ENCODE measurements at places on chromosomes 11 and 22.

DNA sequence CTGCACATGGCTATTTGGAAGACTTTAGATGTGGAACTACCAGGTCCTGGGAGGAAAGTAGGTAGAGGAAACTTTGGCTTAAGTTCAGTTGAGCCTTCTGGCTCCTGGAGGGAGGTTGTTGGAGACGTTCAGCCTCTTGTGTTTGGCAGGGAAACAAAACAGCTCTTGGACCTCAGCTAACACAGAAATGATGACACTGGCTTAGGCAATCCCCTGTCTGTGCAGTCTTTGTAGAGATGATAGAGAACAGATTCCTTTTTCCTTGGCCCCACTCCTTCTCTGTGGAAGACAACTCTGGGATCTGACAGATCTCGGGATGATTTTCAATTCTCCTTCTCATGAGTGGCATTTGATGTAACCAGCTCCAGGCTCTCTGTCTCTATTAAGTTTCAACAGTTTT is 428.5 kb downstream of the TMEM135 start:
- no peak for DNase-seq

GRCh38 chr22:44659140-44659539 is 42.9 kb upstream of the PRR5 start:
- peak; percentile 51 for DNase-seq

GRCh38 chr11:3853899-3854659 is 1.4 kb upstream of the STIM1 start:
- DNase-seq = no peak

DNA sequence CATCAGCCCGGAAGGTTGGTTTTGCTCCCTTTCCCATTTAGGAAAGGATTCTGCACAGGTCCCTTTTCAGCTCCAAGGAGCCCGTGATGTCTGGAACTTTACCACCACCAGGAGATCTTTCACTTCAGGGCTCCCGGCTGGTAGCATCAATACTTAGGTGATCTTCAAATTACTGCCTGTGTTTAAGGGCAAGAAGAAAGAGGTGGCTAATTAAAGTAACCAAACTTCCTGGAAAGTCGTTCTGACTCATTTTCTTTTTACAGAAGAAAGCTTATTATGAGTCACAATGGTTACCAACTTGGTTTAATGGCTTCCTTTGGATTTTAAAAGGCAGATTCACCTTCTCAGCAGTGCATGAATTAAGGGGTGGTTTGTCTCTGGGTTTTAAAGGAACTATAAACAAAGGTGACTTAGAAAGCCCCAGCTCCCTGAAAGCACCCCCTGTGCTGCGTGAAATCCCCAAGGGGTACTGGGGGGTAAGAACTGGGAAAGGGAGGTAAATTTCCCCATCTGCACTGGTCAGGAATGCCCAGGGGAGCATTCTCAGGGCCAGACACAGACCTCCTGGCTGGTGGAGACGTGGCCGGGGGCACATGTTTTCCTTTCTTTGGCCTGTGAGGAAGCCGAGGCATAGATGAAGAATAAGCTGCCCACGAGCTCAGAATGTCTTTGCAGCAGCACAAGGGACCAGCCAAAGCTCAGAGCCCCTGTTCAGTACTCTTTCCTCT is 8.8 kb downstream of the POU2F3 start:
- DNase-seq = no peak

DNA sequence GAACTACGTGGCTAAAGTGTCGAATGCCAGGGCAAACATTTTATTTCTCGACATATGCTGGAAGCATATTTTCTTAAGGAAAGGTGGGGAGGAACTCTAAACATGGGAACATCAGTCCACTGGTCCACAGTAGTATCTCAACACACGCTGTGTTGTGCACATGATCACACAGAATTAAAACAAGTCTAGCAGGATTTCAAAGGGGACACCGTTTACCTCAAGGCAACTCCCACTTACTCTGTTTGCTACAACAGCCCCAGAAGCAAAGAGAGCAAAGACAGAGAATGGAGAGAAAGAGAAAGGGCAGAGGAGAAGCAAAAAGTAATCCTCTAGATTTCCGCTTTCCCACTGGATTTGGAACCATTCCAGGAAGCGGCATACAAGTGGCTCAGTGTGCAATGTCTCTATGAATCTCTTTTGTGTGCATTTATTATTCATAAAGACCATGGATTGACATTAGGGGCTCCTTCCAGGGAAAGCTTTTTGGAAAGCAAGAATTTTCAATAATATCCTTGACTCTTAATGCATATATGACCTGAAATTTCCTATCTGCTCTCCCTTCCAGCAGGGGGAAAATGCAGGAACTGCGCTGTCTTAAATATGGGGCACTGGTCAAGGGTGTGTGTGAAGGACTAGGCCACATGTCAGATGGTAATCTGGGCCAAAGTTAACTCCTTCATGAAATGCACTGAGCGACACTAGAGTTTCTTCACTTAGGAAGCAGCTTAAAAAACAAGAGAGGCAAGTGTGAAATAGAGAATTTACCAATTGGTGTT is 34.8 kb upstream of the CCDC34 start:
- DNase-seq = no peak

GRCh38 chr11:101885631-101886030 is 29.2 kb upstream of the CEP126 start:
- DNase-seq = no peak

DNA sequence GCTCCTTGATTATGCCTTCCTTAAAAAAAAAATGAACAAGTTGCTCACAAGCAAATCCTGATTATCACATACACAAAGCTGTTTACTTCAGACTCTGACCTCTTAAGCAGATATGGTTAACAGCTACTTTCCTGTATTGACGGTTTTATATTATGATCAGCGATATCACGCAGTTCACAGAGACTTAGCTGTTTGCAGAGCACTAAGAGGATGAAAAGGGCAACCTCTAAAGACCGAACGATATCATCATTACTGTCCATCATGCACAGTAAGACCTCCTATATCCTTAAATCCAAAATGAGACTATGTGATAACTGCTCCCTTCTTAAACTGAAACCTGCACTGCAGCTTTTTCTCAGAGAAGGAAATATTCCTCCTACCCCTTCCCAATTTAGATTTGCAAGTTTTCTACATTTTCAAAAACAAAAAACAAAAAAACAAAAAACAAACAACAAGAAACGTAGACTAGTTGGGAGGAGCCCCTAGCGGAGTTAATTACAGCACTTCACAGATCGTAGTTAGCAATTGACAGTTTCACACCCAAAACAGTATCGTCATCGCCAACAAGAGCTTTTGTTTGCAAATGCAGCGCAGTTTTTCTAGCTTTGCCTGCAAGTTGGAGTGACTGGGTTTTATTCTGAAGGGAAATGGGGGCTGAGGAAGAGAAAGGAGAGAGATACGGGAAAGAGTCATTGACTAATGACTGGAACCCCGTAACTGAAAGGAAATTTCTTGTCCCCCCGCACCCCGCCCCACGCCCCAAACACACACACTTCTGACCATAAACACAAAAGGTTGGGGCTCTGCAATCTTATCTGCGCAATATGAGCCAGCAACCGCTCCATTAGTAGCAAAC is 1.2 kb downstream of the DDX6 start:
- peak; percentile 76 for DNase-seq

- no peak for DNase-seq
Measured at GRCh38 chr22:39729141-39729934, 158.8 kb downstream of the CACNA1I start.

DNA sequence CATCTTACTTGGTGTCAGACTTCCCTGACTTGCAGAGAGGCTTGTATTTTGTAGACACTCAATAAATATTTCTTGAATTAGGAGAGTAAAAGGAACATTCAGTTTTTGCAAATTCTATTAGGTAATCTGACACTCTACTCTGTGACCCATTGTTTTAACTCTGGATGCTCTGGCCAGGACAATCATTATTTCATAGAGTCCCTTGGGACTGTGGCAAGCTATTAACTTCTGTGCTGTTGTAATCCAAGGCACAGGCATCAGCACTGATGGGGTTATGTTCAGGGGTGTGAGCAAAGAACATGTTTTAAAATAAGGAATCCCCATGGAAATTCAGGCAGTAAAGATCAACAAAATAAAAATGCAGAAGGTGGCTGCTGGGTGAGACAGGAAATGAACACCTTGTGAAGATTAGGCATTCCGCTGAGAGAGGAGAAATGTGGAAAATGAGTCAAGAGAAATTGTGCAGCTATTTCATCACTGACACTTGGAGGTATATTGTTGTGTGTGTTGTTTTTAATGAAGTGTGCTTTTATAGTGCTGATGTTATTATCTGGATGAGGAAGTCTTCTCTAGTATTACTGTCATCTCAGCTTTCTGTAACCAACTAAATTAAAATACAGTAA is 175.2 kb downstream of the WNT11 start:
- no peak for DNase-seq

DNA sequence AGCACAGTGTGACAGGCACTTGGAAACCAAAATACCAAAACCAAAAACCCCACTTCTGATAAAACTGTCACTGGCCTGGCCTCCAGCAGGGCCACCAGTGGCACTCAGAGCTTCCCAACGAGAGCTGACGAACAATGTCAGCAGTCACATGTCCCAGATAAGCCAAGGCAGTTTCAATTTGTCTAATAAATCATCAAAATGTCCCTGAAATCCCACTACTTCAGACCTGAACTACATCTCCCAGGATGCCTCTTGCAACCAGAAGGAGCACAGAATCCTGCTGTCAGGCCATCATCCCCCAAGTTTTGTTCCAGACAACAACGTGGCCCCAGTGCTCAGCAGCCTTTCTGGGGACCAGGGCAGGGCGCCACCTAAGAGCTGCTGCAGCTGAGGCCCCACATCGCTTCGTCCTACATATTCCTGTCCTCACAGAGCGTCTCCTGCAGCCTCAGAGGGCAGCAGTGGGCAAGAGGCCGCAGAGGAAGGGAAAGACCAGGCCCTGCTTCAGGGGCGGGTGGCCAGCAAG is 25.1 kb downstream of the LRFN4 start:
- DNase-seq = peak; percentile 51

GRCh38 chr11:31973172-31973571 is 117.7 kb upstream of the RCN1 start:
- DNase-seq = no peak

GRCh38 chr22:43537019-43537585 is 125.3 kb downstream of the MPPED1 start:
- no peak for DNase-seq

DNA sequence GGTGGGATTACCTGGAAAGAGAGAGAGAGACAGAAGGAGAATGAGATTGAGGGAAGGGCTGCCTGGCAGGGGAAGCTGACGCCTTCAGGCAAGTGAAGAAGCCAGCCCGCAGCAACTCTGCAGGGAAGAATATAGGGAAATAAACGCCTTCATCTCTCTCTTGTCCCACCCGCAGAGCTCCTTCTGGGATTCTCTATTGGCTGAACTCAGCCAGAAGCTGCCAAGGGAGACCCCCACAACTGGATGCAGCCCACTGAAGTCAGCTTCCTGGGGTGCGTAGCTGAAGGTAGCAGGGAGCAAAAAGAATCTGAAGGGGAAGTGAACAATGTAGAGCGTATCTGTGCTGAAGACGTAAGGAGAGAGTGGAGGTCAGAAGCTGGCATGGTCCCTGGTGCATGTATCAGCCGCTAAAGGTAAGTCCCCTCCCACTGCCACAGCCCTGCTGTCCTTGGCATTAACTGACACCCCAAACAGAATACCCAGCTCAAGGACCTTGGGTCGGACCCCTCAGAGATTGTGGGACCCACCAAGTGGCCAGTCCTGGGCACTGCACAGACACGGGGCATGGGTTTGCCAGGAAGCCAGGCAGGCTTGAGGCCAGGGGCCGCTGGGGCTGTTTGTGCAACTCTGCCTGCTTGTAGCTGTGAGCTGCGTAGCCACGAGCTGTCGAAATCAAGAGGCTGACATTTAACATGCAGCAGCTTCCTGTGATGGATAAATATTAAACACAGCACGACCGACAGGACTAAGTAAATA is 469.9 kb downstream of the MN1 start:
- DNase-seq = peak; percentile 11

DNA sequence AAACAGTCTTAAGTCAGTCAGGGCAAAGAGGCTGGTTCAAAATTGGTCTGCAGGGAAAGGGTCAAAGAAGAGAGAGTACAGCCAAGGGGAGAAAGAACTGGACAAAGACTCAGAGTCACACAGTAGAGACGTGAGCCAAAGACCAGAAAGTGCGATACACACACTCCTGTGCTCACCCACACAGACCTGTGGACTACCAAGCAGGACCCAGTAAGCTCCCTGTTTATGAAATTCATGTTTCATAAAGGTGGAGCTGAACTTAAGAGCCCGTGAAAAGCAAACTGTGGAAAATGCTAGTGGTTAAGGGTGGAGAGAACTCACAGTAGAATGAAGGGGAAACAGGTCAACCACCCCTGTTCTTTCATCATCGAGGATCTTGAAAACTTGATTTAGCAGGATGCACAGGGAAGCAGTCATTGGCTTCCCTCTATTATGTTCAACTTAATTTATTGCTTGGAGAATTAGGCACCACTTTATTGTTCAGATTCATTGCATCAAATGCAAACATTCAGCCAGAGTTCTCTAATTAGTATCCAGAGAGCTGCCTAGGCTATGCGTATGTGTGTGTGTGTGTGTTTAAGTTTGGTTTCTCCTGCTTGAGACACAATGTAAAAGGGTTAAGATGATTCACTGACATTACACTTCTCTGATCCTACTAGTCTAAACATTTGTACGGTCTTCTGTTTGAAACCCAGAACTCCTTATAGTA is 160.9 kb upstream of the MTMR2 start:
- DNase-seq = no peak

DNA sequence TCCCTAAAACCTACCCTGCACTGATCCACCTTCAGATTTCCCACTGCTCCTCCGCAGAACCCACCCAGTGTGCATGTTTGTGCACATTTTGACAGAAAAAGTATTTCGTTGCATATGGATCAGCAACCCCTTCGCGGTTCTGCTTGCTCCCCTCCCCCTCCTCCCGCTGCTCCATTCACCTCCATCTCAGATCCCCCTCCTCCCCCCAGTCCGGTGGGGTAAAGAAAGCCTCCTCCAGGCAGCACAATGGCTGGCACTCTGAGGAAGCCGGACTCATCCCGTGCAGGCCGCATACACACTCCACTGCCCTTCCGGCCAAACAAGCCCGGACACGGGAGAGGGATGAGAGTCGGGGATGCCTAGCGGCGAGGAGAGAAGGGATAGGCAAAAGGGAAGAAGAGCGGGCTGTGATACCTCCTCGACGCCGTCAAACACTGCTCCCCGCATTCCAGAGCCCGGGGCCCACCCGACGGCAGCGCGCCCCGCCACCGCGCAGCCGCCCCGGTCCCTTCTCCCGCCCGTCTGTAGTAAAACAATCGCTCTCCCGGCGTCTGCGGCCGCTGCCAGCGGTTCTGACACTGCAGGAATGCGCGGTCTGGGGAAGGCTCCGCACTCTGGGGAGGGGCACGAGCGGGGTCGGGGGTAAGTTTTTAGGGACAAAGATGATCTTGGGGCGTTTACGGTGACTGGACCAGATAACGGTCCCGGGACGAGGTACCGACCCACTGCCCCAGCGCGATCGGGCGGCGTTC is 915 bp downstream of the FEZ1 start:
- peak; percentile 67 for DNase-seq

GRCh38 chr11:19241260-19242178 is 774 bp upstream of the E2F8 start:
- DNase-seq = no peak

GRCh38 chr11:72012897-72013721 is 14.4 kb downstream of the IL18BP start:
- peak; percentile 73 for DNase-seq

GRCh38 chr11:83456566-83456965 is 170.4 kb upstream of the CCDC90B start:
- no peak for DNase-seq

Measured in globus pallidus (tissue), 1 donor.